Transverse colon (tissue), 4 donors: ENCODE measurements at places on chromosomes 12 and 14. TPM values are rescaled to one million over a fixed set of nuclear protein-coding genes. Genes with fewer than 3 reads are reported as not detected.

AGAP2 gene
- total RNA-seq: 1.2 TPM

AICDA gene
- not detected for total RNA-seq

PLEK2 gene
- total RNA-seq: 61.1 TPM

RTL1 gene
- total RNA-seq: not detected

LRRC74A gene
- total RNA-seq: not detected
